ENCODE measurements at places on chromosomes 2 and 18. TPM values are rescaled to one million over a fixed set of nuclear protein-coding genes. Genes with fewer than 3 reads are reported as not detected.

GRCh38 chr2:2331881-2332280 is 806 bp upstream of the MYT1L start:
- DNase-seq, result no peak

- no peak for DNase-seq
Observed at GRCh38 chr2:219508971-219509779, 5.1 kb upstream of the ASIC4 start.

DNA sequence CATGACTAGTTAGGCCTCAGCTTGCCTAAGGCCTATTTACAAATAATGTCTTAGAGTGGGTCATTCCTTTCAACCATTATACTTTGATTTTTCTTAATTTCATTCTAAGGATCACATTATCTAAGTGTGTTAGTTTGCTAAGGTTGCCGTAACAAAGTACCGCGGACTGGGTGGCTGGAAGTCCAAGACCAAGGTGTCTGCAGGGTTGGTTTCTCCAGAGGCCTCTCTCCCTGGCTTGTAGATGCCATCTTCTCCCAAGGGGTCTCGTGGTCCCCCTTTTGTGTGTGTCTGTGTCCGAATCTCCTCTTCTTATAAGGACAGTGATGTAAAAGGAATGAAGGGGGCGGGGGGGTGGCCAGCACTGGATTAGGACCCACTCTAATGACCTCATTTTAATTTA is 18.4 kb upstream of the ITM2C start:
- no peak for DNase-seq

GRCh38 chr2:72983500-72984161 is 66.3 kb downstream of the EMX1 start:
- DNase-seq, result no peak

DNA sequence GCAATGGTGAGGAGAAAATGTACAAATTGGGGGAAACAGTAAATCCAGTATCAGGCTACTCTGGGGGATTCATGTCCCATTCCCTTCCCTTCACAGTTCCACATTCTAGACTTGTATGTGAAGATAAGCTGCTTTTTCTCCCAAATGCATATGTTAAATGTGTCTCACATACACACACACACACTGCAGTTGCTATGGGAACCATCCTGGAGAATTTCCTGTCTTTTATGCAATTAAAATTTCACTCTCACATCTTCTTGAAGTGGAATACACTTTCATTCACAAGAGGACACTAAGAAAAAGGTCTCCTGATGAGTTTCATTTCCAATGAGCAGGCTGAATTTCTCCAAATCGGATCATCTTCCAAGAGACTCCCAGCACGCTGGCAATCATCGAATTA is 366.0 kb downstream of the LRATD1 start:
- no peak for DNase-seq

GRCh38 chr2:20423847-20424246 is 23.0 kb upstream of the RHOB start:
- DNase-seq, result no peak

GRCh38 chr2:181411105-181411849 is 45.9 kb upstream of the ITGA4 start:
- no peak for DNase-seq

- DNase-seq, result no peak
Observed at GRCh38 chr2:26462511-26463243, 15.2 kb downstream of the OTOF start.

DNA sequence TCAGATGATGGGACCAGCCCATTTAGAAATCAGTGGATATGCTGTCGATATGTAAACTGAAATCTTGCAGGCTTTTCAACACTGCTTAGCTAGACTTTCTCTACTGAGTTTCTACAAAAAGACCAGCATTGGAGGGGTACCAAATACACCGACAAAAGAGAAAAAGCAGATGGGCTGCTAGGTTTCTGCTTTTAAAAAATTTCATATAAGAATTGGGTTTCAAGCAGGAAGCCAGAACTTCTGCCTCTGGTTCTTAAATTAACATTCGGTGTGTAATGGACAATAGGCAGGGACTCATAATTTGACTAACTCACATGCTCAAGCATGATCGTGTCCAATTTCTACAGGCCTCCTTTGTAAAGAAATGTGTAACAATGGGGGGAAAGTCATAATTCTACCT is 3.1 kb downstream of the ARL4C start:
- DNase-seq, result no peak

DNA sequence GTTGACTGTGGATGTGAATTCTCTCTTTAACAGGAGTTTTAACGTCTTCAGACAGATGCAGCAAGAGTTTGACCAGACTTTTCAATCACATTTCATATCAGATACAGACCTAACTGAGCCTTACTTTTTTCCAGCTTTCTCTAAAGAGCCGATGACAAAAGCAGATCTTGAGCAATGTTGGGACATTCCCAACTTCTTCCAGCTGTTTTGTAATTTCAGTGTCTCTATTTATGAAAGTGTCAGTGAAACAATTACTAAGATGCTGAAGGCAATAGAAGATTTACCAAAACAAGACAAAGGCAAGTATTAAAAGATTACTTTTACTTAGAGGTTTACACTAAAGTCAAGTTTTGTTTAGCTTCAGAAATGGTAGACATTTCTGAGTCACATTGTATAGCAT is 30.2 kb upstream of the TYMS start:
- DNase-seq, result no peak

- DNase-seq, result no peak
Observed at GRCh38 chr2:221135699-221136098, 436.4 kb downstream of the EPHA4 start.

DNA sequence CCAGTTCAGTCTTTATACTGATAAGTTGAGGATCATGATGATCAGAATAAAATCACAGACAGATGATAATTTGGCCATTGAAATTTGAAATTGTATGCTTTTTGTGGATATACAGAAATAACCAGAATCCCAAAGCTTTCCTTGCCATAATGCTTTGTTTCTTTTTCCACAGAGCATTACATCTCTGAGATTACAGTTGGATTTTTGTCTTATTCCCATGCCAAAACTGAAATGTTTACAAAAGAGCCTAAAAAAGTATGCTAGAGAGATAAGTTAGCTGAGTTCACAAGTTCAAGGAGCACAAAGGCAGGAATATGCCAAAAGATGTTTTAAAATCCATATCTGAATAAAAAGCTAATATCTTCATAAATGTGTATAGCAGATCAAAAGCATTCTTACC is 321.3 kb downstream of the PID1 start:
- no peak for DNase-seq

GRCh38 chr2:69074918-69075317 is 61.9 kb downstream of the ANTXR1 start:
- DNase-seq, result no peak

- DNase-seq, result no peak
Observed at GRCh38 chr2:127649684-127650040, 3.7 kb downstream of the GPR17 start.

- peak; percentile 29 for DNase-seq
Observed at GRCh38 chr18:7152440-7152839, 34.8 kb upstream of the LAMA1 start.

GRCh38 chr2:83394134-83394904 is 1064.8 kb downstream of the SUCLG1 start:
- no peak for DNase-seq

GRCh38 chr18:79516441-79516931 is 120.8 kb downstream of the NFATC1 start:
- DNase-seq, result no peak

DNA sequence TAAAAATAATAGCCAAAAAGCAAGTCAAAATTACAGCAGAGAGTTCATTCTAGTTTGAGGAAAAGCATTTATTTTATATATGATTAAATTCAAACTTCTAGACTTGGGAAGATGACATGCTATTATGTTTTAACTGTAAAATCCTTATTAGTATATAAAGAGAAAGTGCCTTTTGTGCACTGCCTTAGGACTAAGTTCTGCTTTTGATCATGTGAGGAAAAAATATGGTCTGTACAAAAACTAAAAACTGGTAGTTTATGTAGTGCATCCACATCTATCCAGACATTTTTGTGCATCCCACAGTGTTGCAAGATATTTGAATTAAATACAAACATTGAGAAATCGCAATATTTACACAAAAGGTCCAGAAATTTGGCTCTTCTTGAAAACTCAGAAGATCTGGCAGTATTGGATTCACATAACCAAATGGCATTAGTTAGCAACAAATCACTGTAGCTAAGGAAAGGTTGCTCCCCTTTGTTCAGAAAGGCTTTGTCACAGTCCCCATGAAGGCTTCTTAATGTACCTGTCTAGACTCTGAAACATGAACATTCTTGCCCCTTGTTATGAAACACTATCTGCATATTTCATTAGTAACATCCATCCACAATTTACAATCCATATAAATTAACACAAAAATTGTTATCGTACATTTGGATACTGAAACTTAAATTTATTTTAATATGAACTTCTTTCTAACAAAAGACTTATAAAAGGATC is 2.2 kb downstream of the MMADHC start:
- no peak for DNase-seq

- DNase-seq, result no peak
Observed at GRCh38 chr2:25877431-25878360, 591 bp downstream of the ASXL2 start.

DNA sequence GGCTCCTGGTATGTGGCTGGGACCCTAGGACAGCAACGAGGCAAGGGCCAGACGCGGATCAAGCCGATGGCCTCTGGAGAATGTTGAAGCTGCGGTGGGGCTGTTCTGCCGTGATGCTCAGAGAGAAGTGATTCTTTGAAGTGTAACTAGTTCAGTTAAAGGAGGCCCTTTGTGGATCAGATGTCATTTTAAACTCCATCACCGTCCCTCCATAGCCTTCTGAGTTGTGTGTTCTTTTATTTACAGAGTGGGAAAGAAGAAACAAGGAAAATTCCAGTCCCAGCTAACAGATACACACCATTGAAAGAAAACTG is 403 bp downstream of the PNO1 start:
- DNase-seq, result no peak

GRCh38 chr2:78982638-78983330 is 42.7 kb upstream of the REG3G start:
- DNase-seq, result no peak

DNA sequence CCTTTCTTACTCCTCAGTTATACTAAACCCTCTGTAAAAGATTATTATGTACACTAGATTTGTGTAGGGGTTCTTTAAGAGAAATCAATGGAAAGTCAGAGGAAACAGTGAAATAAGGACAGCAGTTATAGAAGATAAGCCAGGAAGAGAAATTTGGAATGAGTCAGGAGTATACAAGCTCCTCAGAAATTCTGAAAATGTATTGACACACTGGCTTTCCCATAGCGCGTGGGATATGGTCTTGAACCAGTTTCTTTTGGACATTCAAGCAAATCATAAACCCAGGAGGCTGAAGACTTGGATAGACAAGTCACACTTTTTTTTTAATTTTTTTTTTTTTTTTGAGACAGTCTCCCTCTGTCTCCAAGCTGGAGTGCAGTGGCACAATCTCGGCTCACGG is 316.1 kb upstream of the MMADHC start:
- DNase-seq, result no peak

The SP100 gene
- 20.5 TPM for polyA plus RNA-seq

The KCNJ3 gene
- polyA plus RNA-seq, result 0.54 TPM

The DSG4 gene
- not detected for polyA plus RNA-seq

The ZFP36L2 gene
- polyA plus RNA-seq, result 55.1 TPM

The G6PC2 gene
- not detected for polyA plus RNA-seq

The C2orf15 gene
- polyA plus RNA-seq, result 0.37 TPM

The ABCG5 gene
- polyA plus RNA-seq, result 0.05 TPM

The RPRM gene
- polyA plus RNA-seq, result 1.9 TPM

The PLEK gene
- 4.1 TPM for polyA plus RNA-seq

The FAM124B gene
- 9.2 TPM for polyA plus RNA-seq

The PPIG gene
- 50.7 TPM for polyA plus RNA-seq

The KRTCAP3 gene
- 1.8 TPM for polyA plus RNA-seq

The CFAP53 gene
- polyA plus RNA-seq, result 0.32 TPM

The POTEJ gene
- polyA plus RNA-seq, result 0.06 TPM

The COLEC12 gene
- 38.7 TPM for polyA plus RNA-seq

The RAPGEF4 gene
- polyA plus RNA-seq, result 2.4 TPM

The EPHA4 gene
- polyA plus RNA-seq, result 8.7 TPM
